PC-9 (cell line): ENCODE measurements at places on chromosomes 2 and 18. TPM values are rescaled to one million over a fixed set of nuclear protein-coding genes. Genes with fewer than 3 reads are reported as not detected.

The FIGN gene
- 3.1 and 7.4 TPM in 2 replicates for total RNA-seq

The FOXI3 gene
- total RNA-seq: not detected in 2 replicates

The ZEB2 gene
- total RNA-seq: 0.09 and 0.95 TPM in 2 replicates

The NRBP1 gene
- 67.9 and 83.9 TPM in 2 replicates for total RNA-seq

The C2orf92 gene
- total RNA-seq: 11.2 and 14.0 TPM in 2 replicates

The MTCL1 gene
- total RNA-seq: 29.6 and 30.0 TPM in 2 replicates

The PDE1A gene
- 0.11 and 0.30 TPM in 2 replicates for total RNA-seq

The AQP12A gene
- total RNA-seq: not detected in 2 replicates

The SERPINB13 gene
- not detected in 2 replicates for total RNA-seq

The KIF3C gene
- total RNA-seq: 41.2 and 50.5 TPM in 2 replicates

The SLC11A1 gene
- total RNA-seq: 0.35 and 0.44 TPM in 2 replicates

The DIPK1C gene
- total RNA-seq: not detected in 2 replicates

The HEATR5B gene
- total RNA-seq: 10.4 and 13.0 TPM in 2 replicates

The TDRD15 gene
- total RNA-seq: 1.9 and 2.9 TPM in 2 replicates

The UGT1A4 gene
- 73.6 and 93.0 TPM in 2 replicates for total RNA-seq

The CPS1 gene
- 20.3 and 27.5 TPM in 2 replicates for total RNA-seq

The OTOF gene
- total RNA-seq: not detected in 2 replicates

The SFTPB gene
- not detected in 2 replicates for total RNA-seq

The GKN2 gene
- not detected in 2 replicates for total RNA-seq

The IMPA2 gene
- 83.6 and 91.4 TPM in 2 replicates for total RNA-seq

The RBM44 gene
- total RNA-seq: 0.94 and 1.5 TPM in 2 replicates

The IL18R1 gene
- total RNA-seq: 1.9 and 3.4 TPM in 2 replicates

The ASPRV1 gene
- total RNA-seq: 0.30 and 0.48 TPM in 2 replicates

The GLI2 gene
- total RNA-seq: 11.6 and 14.6 TPM in 2 replicates

The ABCB11 gene
- not detected in 2 replicates for total RNA-seq

The RAB17 gene
- 86.3 and 88.1 TPM in 2 replicates for total RNA-seq

The SPRED2 gene
- 33.5 and 33.6 TPM in 2 replicates for total RNA-seq

The CBLN2 gene
- not detected in 2 replicates for total RNA-seq

The CYP27A1 gene
- total RNA-seq: 0.94 and 2.0 TPM in 2 replicates

The FOSL2 gene
- 46.0 and 60.0 TPM in 2 replicates for total RNA-seq

The MC4R gene
- total RNA-seq: not detected in 2 replicates

The ANO7 gene
- total RNA-seq: 6.5 and 8.5 TPM in 2 replicates

The CRYGD gene
- not detected in 2 replicates for total RNA-seq

The L3MBTL4 gene
- total RNA-seq: not detected in 2 replicates

The XDH gene
- total RNA-seq: 5.7 and 7.7 TPM in 2 replicates

The UGT1A7 gene
- 20.3 and 26.7 TPM in 2 replicates for total RNA-seq

The NCKAP1 gene
- total RNA-seq: 274 and 308 TPM in 2 replicates

The PLEKHB2 gene
- 43.7 and 46.2 TPM in 2 replicates for total RNA-seq

The FLACC1 gene
- total RNA-seq: 0.75 and 0.87 TPM in 2 replicates

The CD207 gene
- not detected in 2 replicates for total RNA-seq

The SPOPL gene
- total RNA-seq: 20.6 and 21.0 TPM in 2 replicates

The C2orf81 gene
- 9.8 and 12.0 TPM in 2 replicates for total RNA-seq

The DLX1 gene
- 0.87 TPM in 1 of 2 replicates, not detected in the other for total RNA-seq

The UGT1A5 gene
- 71.3 and 91.2 TPM in 2 replicates for total RNA-seq

The IL1R2 gene
- 3.3 and 3.8 TPM in 2 replicates for total RNA-seq

The PECR gene
- 10.8 and 16.0 TPM in 2 replicates for total RNA-seq

The ICA1L gene
- total RNA-seq: 0.20 TPM in 1 of 2 replicates, not detected in the other

The GAREM1 gene
- total RNA-seq: 6.1 and 10.2 TPM in 2 replicates

The TLX2 gene
- total RNA-seq: 3.1 and 3.8 TPM in 2 replicates

The SF3B6 gene
- total RNA-seq: 106 and 123 TPM in 2 replicates

The COLEC12 gene
- not detected in 2 replicates for total RNA-seq

The TTN gene
- total RNA-seq: not detected in 2 replicates

The SPC25 gene
- 20.0 and 20.7 TPM in 2 replicates for total RNA-seq

The PRKAG3 gene
- total RNA-seq: not detected in 2 replicates

The BMP10 gene
- total RNA-seq: not detected in 2 replicates

The IGFBP2 gene
- 106 and 133 TPM in 2 replicates for total RNA-seq

The KCNE4 gene
- 0.11 TPM in 1 of 2 replicates, not detected in the other for total RNA-seq

The TUBA4B gene
- total RNA-seq: not detected in 2 replicates

The FBXO36 gene
- total RNA-seq: 3.6 and 3.9 TPM in 2 replicates
